ENCODE measurements at places on chromosomes 1 and 21.
A peak's percentile ranks its signal among the peaks of the same experiment; 100 is the strongest.

DNA sequence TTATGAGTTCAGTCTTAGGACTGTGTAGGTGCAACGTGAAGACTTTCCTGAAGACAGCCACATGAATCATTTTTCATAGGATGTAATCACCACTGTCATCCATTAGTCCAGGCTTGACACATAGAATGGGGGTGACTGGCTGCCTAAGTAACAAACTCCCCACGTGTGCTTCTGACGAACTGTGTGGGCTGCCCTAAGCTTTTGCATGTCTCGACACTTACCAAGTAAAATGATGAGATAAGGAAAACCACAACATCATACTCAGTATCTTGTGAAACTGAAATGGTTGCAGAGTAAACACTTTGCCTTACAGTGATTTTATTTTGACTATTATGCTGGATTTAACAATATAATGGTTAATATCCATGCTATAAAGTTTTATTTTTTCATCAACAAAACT, 19.5 kb downstream of the ERG start:
- no peak for DNase-seq

- no peak for DNase-seq
Observed at GRCh38 chr1:18139198-18139981, 31.8 kb downstream of the IGSF21 start.

DNA sequence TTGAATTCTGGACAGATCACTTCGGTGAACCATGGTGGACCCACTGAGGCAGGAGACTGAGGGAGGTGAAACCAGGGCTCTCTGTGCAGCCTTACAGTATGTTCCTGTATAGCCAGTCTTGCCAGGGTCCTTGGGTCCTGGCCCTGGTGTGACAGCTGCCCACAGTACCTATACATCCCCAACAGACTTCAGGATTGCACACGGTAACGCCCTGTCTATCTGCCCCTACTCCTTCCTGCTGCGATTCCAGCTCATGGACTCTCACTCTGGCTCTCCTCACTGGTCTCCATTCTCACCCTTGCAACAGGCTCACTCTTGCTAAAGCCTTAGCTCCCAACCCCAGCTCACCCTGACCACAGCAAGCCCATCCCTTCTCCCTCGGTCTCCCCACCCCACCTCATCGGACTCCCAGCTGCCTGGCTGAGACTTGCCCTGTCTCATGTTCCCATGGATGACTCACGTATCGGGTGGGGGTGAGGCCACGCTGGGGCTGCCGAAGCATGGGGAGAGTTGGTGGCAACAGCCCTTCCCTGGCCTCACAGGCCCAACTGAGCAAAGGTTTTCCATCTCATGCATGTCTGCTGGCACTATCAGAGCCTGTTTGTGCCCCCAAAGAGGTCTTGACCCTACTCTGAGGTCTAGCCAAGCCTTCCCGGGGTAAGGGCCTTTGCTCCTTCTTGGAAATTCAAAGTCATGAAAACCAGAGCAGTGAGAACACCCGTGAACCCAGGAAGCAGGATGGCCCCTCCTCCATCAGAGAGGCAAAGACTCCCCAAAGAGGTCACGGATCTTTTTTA, 7.1 kb downstream of the PHLDA3 start:
- no peak for DNase-seq

DNA sequence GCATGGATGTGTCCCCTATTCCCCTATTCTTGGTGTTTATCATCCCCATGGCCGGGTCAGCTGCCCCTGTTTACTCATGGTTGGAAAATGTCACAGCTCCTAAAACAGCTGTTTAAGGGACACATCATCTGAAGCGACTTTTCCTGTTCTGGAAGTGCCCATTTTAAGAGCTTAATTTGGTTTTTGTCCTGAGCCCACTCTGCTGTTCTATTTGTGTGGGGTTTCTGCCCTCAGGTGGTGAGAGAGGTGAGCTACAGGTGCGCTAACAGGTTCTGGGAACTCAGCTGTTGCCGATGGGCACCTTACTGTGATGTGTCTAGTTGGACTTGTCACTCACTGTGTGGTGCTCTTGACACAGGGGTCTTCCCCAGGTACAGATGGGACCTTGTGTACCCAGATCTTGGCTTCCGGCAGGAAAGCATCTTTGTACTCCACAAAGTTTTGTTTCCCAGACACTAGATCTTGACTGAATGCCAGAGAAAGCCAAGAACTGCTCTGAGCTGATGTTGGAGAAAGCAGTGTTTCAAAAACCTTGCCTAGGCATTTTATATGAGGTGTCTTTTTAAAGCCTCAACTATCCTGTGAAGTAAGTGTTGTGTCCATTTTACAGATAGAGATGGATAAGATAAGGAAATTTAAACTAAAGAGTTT, 59.0 kb upstream of the CD1D start:
- DNase-seq = no peak

DNA sequence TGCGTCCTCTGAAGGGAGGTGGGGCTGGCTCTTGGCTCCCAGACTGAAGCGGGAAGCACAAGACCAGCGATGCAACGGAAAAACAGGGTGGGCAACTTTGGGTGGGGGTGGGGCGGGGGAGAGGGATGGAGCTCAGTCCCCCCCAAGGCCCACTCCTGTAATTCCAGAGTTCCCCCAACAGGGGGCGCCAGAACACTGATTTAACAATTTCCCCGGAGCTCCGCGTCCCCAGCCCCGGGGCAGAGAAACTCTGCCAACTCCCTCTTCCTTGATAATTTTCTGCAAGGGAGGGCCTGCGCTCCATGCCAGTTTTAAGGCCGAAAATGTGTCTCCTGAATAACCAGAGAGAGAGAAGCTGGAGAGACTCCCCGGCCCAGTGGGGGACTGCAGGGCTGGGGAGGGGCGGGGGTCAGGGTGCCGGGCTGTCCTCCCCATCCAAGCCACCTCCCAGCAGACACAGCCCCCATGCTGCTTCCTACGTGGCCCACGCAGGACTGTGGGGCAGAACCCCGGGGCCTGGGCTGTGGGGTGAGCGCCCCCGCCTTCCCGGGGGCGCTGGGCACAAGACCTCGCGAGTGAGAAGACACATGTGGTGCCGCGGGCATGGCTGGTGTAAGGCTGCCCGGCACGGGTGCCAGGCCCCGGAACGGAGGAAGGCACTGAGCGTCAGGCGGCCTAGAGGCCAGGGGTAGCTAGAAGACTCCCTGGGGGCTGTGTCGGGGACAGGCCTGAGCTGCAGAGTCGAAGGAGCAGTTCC, 51.4 kb downstream of the KIF21B start:
- peak; percentile 64 for DNase-seq

DNA sequence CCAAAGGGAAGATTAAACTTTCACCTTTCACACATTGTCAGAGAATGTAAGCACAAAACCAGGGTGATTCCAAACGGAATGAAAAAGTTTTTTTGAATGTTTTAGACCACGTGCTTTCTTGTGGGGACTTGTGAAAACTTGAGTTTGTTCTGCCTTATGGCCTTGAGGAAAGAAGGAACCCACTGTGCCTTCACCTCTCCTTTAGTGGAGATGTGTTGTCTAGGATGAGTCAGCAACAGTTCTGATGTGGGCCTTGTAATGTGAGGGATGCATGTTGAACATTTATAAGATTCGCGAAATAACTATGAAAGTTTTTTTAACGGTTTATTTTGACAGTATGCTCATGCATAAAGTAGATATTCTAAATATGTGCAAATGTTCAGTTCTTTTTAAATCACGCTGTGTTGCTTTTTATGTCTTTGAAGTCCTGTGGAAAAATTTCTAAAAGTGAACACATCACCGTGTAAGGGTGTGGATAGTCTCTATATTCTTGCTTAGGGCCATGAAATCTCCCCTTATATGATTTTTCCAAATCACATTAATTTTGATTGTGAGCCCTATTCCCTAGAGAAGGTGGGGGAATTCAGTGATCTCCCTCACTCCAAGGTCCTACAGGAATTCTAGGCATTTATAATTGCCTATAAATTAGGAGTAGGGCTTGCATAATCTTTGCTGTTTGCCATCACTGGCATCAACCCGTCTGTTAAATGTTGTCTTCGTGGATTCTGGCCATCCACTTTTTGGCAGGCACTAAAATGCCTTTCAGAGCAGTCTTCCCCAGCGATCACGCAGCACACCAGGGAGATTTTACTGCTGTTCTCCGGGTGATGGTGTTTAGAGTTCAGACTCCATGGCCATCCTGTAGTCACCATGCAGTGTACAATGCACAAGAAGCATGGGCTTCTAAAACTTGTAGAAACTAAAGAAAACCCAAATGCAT, 47.4 kb downstream of the PLA2G4A start:
- no peak for DNase-seq

DNA sequence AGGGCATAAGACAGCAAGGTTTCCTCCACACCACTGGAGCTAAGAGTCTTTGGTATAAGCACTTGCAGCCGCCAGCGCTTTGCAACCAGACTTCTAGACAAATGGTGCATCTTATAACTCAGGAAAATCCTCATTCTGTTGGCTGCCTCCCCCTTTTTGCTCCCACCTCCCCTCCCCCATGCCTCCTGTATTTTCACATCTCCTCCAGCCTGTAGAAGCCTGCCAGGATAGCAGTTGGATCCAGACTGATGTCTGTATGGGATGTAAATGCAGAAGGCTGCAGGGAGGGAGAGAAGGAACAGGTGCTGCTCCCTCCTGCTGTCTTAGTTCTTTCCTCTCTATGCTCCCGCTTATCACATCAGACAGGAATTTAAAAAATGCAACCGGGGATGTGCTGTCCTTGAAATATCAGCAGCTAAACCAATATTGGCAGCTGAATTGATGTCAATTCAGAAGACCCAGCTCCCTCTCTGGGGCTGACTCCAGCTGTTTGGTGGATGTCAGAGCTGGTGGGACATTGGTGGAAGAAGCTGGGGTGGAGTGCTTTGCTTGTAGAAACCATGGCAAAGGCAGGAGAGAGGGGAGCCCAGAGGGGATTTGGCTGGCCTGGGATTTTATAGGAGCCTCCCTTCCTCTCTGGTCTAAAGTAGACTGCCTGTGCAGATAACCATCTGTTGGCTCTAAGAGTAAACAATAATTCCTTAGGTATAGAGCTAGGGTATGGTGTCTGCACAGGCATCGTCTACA, 53.5 kb downstream of the NFASC start:
- no peak for DNase-seq

GRCh38 chr1:164991763-164992314, 364.7 kb downstream of the LMX1A start:
- DNase-seq = no peak
